ENCODE measurements at places on chromosomes 16 and 17.
A peak's percentile ranks its signal among the peaks of the same experiment; 100 is the strongest.

DNA sequence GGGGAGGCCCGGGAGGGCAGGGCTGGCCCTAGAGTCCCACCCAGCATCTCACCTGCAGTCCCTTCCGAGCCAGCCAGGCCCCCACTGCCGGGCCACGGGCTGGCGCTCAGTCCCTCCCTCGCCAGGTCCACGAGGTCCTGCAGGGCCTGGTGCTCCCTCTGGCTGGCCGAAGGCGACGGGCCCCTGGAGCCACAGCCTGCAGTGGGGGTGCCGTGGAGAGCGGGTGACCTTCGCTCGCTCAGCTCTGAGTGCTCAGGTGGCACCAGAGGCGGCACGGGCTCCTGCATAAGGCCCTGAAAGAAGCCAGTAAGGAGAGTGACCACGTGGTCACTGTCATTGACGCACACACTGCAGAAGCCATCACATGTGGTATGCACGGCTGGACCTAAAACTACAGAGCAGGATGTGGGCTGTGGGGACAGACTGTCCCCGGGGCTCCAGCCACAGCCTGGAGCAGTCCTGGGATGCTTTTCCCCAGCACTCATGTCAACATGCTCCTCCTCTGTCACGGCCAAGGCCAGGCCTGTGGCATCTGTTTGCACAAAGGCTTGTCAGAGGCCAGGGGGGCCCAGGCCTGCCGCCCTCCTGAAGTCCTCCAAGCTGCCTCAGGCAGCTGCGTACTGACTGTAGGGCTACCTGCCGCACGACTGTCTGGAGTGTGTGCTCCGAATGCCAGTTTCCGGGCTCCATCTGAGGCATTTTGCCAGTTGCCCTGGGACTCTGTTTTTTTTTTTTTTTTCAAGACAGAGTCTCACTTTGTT, 15.1 kb downstream of the SLX4 start:
- no peak for DNase-seq

GRCh38 chr16:79994418-79994817, 393.9 kb upstream of the MAF start:
- DNase-seq, result no peak

DNA sequence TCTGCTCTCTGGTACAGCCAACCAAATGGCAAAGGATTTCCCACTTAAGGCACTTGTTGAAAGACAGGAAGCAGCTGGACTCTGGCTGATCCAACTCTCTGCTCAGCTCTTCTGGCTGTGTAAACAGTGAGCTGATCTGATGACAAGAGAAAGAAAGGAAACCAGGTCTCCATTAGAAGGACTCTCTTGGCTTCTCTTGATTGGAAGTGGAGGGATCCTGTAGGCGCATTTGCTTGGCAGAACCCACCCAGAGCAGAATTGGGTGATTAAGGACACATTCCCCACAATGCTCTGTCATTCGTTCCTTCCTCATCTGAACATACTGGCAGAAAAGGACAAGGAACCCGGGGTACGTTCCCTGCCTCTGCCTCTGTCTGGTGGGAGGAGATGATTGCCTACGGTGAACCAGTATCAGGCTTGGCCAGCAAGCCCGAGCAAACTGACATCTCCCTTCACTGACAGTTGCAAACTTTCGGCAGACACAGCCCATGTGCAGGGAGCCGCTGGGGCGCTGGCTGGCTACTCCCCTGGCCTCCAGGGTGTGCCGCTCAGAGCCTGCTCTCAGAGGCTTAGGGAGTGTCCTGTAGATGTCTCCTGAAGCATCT, 29.1 kb downstream of the LDHD start:
- no peak for DNase-seq

DNA sequence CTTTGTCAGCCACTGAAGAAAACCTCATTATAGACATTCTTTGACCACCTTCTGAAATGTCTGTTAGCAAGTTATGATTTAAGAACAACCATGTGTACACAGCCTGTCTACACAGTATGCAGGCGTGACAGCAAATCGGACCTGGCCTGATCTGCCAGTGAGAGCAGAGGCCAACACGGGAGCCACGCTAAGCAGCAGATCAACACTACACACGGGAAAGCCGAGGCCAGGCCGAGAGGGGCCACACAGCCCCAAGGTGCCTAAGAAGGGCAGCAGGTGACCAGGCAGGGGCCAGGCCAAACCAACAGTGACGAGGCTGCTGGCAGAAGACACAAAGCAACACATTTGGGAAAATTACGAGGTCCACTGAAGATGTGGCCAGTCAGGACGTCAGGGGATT, 16.3 kb upstream of the FAAP100 start:
- no peak for DNase-seq

DNA sequence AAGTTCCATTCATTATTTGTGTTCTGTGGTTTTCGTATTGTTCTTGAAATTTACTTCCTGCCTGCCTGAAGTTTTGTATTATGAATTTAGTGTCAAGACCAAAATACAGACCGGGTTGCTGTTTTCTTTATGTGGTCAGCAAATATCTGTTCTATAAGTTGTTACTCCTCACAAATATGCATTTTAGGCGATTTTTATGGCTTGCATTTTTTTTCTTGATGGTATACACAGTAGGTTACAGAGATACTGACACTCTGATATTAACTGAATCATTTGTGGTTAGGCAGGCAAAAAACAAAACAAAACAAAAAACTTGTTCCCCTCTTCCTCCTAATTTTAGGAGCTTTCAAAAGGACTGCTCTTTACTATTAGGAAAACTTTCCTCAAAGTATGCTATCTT, 52.6 kb downstream of the BCAS3 start:
- no peak for DNase-seq

GRCh38 chr17:19987897-19988296, 10.3 kb upstream of the AKAP10 start:
- DNase-seq, result no peak

- no peak for DNase-seq
These were observed 206.0 kb downstream of the CYB561 start for GRCh38 chr17:63240106-63240505.

- no peak for DNase-seq
These were observed 59.1 kb downstream of the C17orf67 start for GRCh38 chr17:56774650-56775049.

DNA sequence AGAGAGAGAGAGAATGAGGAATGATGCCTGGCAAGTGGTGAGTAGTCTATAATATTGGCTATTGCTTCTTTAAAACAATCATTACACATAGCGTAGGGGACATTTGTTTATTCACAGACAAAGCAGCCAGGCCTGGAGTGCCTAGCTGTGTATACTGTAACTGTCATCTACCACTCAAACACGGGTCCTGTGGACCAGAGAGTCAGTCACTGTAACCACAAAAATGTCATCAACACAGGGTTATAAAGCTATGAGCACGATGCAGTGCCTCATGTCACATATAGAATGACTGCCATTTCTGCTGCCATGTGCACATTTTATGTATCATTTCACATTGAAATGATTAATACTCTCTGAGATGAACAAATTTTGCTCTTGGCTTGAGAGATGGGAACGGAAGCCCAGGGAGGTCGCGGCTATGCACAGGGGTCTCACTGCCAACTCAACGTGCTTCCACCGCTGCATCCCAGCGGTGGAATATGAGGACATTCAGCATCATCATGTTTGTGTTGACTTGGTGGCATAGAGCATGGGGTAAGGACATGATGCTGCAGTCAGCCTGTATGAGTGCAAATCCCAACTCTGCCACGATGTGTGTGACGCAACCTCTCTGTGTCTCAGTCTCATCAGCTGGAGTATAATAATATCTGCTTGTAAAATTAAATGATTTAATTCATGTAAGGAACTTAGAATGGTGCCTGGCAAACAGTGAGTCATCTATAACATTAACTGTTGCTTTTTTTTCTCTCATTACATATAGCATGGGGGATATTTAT, 3.3 kb downstream of the MT1H start:
- DNase-seq, result no peak

DNA sequence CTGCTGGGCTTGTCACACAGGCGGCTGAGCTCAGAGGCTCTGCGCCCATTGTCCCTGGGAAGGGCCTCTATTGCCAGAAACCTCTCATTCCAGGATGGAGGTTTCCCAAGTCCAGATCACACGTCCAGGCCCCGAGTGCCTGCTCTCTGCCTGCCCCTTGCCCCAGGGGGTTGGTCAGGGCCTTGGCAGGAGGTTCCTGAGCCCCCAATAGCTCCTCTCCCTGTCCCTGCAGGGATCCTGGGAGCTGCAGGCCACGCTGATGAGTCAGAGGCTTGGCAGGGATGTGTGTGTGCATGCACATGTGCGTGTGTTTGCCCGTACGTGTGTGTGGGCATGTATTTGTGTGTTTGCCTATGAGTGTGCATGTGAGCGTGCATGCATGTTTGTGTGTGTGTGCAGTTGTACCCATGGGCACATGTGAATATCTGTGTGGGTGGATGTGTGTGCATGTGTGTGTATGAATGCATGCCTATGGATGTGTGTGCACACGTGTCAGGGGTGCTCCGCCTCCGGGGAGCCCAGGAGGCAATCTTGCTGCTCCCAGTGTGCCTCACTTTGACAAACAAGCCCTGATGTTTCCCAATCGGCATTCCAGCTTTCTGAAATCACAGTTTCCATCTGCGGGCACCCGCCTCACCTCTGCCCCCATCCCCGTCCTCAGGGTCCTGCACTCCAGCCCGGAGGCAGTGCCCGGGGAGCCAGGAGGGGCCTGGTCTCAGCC, 98.4 kb upstream of the GSE1 start:
- no peak for DNase-seq

GRCh38 chr16:22670551-22671041, 143.4 kb upstream of the HS3ST2 start:
- no peak for DNase-seq

GRCh38 chr16:58451945-58452401, 48.0 kb upstream of the NDRG4 start:
- DNase-seq, result no peak

- no peak for DNase-seq
These were observed 45.3 kb downstream of the NLK start for GRCh38 chr17:28087743-28088142.

- peak; percentile 70 for DNase-seq
These were observed 1.6 kb downstream of the HOXB2 start for GRCh38 chr17:48543107-48543853.

DNA sequence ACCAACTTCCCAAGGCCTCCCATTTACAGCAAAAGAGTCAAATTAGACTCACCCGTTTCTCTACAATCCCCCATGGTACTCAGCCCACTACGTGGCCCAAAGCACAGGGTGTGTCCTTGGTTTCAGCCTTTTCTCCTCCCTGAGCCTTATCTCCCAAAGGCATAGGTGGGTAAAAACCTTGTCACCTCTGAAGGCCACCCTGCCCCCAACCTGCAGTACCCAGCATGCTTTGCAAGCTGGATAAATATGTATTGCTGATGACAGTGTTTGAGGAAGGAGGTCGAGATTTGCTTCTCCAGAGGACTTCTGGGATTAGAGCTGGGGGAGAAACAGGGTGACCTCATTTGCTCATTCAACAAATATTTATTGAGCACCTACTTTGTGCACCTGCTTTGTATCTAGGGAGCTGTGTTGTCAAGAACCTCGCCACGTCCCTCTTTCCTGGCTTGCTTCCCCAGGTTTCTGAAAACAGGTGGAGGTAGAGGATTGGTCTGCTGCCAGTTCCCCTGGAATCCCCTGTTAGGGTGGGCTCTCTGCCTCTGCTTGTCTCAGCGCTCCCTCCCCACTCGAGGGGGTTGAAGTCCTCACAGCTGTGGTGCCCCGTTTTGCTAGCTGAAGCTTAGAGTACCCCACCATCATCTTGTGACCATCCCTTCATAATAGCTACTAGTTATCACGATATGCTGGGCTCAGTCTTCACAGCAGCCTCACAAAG, 3.0 kb downstream of the LASP1 start:
- DNase-seq, result no peak

DNA sequence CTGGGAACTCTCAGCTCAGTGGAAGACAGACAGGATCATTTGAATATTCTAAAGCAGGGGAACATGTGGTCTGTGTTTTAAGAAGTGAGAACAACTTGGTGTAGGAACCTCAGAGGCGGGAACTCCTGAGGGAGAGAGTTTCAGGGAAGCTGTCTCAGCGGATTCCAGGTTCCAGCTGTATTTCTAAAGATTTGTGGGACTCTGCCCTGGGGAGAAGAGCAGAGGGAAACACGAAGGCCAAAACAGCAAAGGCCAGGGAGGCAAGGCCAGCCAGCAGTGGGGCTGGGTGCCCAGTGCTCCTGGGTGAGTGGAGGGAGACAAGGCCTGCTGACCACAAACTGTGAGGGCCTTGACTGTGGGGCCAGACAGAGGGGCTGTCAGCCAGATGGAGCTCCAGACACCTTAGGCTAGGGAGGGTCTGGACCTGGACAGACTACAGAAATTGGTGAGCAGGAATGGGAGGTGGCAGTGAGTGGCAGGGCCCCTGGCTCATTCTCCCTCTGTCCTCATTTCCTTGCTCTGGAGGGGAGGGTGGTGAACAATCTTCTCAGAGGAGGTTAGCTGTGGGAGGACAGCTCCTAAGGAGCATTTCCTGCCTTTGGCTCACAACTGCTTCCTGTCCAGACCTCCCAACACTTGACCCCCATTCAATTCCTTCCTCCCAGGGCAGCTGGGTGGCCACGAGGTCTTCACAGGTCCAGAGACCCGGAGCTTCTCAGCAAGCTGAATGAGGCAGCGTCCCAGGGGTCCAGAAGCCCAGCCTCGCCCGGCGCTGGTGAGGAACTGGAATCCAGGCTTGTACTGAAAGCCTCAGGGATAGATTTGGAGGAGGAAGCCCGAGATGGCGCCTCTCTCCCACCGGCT, 21.0 kb upstream of the FZD2 start:
- DNase-seq, result no peak

GRCh38 chr16:84652566-84652965, 4.3 kb downstream of the KLHL36 start:
- DNase-seq, result peak; percentile 37

GRCh38 chr17:43945074-43945829, 3.0 kb upstream of the PPY start:
- DNase-seq, result no peak
